Body of pancreas (tissue), 4 donors: ENCODE measurements at places on chromosomes 7 and 10. TPM values are rescaled to one million over a fixed set of nuclear protein-coding genes. Genes with fewer than 3 reads are reported as not detected.

Gene CYP2C18
- not detected for total RNA-seq

- H3K27me3 ChIP-seq: no peaks in the 10 kb centered on the region
- DNase-seq: no peak
- no peak overlapping the region for H3K27ac ChIP-seq
Measured at GRCh38 chr10:816958-817357, 114.5 kb downstream of the LARP4B start.

GRCh38 chr7:135620447-135620846, 41.9 kb upstream of the STMP1 start:
- no peak for DNase-seq
- no peaks in the 10 kb centered on the region for H3K27me3 ChIP-seq
- H3K36me3 ChIP-seq: peaks cover 11% of the 10 kb centered on the region
- no peaks in the 10 kb centered on the region for H3K4me1 ChIP-seq
- no peak overlapping the region for H3K27ac ChIP-seq
- H3K4me3 ChIP-seq: no peak overlapping the region

Gene HOXA7
- total RNA-seq: 0.66 TPM

- peaks cover under 1% of the 10 kb centered on the region for H3K4me1 ChIP-seq
- no peaks in the 10 kb centered on the region for H3K27me3 ChIP-seq
- H3K4me3 ChIP-seq: no peak overlapping the region
- no peak for DNase-seq
Measured at GRCh38 chr7:15556339-15557105, 5.3 kb downstream of the AGMO start.

DNA sequence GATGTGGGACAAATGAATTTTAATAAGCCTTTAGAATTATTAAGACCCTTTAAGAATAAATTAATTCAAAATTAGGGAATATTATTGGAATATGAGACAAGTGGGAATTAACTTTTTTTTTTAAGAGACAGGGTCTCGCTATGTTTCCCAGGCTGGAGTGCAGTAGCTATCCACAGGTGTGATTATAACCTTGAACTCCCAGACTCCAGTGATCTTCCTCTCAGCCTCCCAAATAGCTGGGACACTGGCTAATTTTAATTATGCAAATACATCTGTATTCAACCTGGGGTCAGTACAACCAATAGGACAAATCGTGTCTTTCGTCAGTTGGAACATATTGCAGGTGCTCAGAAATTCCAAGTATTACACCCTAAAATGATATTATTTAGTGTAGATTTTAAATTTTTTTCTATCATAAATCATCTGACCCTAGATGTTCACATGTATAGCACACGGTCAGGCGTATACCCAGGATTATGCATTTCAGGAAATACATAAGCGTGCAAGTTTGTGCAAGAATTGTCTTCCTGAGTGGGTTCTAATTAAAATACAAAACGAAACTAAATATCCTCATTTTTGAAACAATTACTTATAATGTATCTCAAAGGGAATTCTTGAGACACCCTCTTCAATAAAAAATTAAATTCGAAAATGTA, 1.2 kb downstream of the NT5C3A start:
- peaks cover 23% of the 10 kb centered on the region for H3K4me1 ChIP-seq
- no peaks in the 10 kb centered on the region for H3K36me3 ChIP-seq
- no peaks in the 10 kb centered on the region for H3K27me3 ChIP-seq
- DNase-seq: no peak
- peak overlapping the region; percentile 87 for H3K27ac ChIP-seq
